ENCODE measurements at places on chromosomes 6 and 20.
A peak's percentile ranks its signal among the peaks of the same experiment; 100 is the strongest.

DNA sequence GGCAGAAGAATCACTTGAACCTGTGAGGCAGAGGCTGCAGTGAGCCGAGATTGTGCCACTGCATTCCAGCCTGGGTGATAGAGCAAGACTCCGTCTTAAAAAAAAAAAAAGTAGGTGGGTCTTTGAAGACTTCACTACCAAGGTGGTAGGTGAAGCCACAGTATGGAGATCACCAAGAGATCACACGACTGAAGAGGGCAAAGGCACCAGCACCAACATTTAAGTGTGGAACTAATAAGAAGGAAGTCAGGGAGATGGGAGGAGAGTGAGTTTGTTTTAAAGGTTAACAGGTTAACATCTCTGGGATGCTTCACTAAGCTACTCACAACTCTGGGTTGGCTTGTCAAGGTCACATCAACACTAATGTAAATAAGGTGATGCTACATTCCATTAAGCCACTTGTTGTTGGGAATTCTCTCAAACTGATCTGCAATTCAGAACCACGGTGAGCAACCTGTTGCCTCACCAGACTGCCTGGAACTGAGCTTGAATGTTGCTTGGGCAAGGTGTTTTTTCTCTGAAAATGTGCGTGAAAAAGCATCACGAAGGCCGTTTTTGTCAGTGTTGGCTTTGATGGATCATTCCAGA is 48.7 kb downstream of the KCTD20 start:
- no peak for DNase-seq

DNA sequence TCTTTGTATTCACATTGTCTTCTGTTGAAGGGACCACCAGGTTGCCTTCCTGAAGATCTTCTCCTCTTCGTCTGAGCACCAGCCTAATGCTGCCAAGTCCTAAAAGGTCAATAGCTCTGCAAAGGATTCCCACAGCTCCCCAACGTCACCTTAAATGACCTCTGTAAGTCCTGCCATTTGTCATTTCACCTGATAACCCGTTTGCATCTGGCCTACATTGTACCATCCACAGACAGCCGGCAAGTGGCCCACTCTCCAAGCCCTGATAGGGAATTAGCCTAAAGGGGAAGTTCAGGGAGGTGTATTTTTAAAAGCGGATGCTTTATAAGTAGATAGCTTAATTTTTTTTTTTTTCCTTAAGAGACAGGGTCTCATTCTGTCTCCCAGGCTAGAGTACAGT is 127.8 kb downstream of the ZMYND8 start:
- no peak for DNase-seq

GRCh38 chr20:22408521-22409402 is 175.6 kb downstream of the FOXA2 start:
- DNase-seq, result no peak

DNA sequence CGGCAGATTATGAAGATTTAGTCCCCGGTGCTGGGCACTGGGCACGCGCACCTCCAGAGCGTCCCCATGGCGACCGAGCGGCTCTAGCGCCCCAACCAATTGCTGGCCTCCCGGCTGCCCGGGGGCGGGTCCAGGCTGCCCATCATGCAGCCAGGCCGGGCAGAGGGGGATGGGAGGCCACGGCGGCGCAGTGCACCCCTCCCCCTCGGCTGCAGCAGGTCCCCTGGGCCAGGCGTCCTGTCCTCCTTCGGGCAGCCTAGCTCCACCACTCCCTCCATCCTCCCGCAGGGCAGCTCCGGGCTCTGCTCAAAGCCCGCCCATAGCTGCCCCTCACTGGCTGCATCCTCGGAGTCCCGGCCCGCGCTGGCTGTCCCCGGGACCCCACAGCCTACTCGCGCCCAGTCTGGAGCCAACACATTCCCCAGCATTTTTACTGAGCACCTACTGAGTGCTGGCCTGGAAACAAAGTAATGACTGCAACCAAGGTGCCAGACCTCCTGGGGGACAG is 99.4 kb downstream of the ASXL1 start:
- DNase-seq, result no peak

- no peak for DNase-seq
Observed at GRCh38 chr20:37365760-37366638, 20.1 kb downstream of the SRC start.

- peak; percentile 77 for DNase-seq
Observed at GRCh38 chr6:156848533-156848932, 71.4 kb downstream of the ARID1B start.
